ENCODE measurements at places on chromosomes 2 and 18.

DNA sequence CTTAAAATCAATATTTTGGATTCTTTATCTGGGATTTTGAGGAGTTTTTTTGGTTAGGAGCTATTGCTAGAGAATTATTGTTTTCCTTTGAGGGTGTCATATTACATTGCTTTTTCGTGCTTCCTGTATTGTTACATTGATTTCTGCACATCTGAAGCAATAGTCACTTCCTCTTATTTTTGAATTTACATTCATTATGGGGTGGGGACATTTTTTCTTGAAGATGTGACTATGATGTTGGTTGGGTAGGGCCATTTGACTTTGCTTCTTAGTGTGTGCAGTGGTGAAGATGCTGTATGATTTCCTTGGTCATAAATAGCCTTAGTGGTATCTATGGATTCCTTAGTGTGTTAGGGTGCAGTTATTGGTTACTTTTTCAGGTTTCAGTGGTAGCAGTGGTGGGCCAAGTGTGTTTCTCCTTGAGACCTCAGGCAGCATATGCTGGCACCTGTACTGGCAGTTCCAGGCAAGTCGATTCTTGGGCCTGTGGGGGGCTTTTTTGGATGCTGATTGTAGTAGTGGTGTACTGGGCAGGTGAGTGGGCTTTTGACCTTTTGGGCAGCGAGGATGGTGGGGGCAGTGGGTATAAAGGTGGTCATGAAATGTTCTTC lies 61.8 kb downstream of the ARHGAP25 start:
- DNase-seq, result no peak

- DNase-seq, result no peak
Measured at GRCh38 chr2:203326356-203326755, 1.8 kb upstream of the ABI2 start.

DNA sequence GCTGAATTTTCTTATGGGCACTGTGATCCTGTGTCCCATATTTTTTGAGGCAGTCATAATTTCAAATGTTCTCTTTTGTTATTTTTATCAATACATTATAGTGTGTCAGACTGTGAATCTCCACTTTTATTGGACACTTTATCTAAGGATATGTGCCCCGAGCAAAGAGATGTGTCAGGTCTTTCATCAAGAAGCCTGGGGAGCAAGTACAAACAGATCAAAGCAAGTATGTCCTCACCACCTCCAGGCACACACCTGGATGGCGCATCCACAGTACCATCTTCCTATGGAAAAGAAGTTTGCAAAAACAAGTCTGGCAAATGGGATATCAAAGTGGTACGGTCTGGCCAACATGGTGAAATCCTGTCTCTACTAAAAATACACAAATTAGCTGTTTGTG lies 81.0 kb upstream of the ZNF236 start:
- no peak for DNase-seq

DNA sequence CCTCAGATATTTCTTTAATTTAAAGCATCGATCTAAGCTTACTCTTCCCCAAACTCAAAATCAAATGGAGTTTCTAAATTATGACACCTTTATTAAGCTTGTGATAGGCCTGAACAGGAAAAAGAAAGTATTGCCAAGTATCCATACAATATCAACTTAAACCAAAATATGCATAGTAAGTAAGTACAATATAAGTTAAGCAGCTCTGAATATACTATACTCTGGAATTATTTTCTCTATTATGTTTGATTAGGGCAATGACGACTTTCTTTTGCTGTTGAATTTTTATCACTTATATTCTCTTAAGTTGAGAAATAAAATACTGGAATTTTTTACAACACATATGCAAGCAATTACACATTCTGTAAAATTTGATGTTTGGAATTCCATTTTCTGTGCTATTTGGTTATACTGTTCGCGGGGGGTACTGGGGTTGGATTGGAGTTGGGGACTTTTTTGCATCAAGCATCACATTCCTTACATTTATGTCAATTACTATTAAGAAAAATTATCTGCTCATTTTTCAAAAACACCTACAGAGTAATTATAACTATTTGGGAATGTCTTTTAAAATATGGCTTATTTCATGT lies 2.2 kb downstream of the COL5A2 start:
- DNase-seq, result no peak

DNA sequence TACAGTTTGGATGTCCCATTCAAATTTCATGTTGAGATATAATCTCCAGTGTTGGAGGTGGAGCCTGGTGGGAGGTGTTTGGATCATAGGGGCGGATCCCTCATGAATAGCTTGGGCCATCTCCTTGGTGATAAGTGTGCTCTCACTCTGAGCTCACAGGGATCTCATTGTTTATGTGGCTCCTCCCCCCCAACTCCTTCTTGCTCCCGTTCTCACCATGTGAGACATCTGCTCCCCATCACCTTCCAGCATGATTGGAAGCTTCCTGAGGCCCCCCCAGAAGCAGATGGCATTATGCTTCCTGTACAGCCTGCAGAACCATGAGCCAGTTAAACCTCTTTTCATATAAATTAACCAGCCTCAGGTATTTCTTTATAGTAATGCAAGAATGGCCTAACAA lies 3.0 kb upstream of the INPP1 start:
- DNase-seq, result no peak

- no peak for DNase-seq
Measured at GRCh38 chr2:53884883-53885282, 25.1 kb upstream of the GPR75 start.

GRCh38 chr2:235546436-235546835 lies 52.6 kb downstream of the AGAP1 start:
- no peak for DNase-seq

DNA sequence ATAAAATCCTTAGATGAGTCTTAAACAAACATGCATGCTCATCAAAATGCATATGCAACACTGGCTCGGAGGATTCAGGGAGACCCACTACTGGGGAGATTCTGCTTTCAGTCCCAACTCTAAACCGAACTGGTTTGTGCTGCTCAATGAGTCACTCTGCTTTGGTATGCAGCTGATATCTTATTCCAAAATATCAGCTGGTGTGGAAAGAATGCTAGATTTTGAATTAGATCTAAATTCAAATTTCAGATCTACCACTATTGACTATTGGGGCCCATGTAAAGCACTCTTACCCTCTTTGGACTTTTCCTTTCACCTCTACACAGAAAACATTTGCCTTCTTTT lies 39.2 kb upstream of the TTN start:
- no peak for DNase-seq

- peak; percentile 29 for DNase-seq
Measured at GRCh38 chr2:122136056-122136455, 380.6 kb downstream of the TSN start.

GRCh38 chr2:73205611-73206010 lies 3.2 kb downstream of the NOTO start:
- DNase-seq, result no peak

Data from RPMI8226 (cell line).